Cerebellum (tissue), 4 donors: ENCODE measurements at places on chromosomes 7 and 10. TPM values are rescaled to one million over a fixed set of nuclear protein-coding genes. Genes with fewer than 3 reads are reported as not detected.

The CCDC172 gene
- total RNA-seq, result not detected

DNA sequence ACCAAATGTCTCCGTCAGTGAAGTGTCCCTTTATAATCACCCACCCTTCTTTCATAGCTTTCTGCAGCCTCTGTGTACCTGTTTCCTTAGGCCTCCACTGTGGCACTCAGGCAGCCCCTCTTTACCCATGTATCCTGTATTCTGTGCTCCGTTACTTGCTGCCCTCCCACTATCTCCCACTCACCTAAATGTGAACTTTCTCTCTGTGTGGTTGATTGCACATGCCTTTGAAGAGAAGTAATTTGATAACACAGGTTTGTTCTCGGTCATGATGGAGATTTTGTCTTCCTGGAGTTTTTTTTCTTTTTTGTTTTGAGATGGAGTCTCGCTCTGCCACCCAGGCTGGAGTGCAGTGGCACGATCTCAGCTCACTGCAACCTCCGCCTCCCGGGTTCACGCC lies 61.5 kb downstream of the REEP3 start:
- DNase-seq, result no peak

The MACC1 gene
- 0.18 TPM for total RNA-seq

The TECPR1 gene
- total RNA-seq, result 22.8 TPM

The TMEM106B gene
- 76.0 TPM for total RNA-seq

The ZFAND4 gene
- total RNA-seq, result 28.1 TPM

- peak; percentile 4 for DNase-seq
Observed at GRCh38 chr7:57404343-57404966, 45.5 kb upstream of the ZNF716 start.
